ENCODE measurements at places on chromosomes 7 and 10.

DNA sequence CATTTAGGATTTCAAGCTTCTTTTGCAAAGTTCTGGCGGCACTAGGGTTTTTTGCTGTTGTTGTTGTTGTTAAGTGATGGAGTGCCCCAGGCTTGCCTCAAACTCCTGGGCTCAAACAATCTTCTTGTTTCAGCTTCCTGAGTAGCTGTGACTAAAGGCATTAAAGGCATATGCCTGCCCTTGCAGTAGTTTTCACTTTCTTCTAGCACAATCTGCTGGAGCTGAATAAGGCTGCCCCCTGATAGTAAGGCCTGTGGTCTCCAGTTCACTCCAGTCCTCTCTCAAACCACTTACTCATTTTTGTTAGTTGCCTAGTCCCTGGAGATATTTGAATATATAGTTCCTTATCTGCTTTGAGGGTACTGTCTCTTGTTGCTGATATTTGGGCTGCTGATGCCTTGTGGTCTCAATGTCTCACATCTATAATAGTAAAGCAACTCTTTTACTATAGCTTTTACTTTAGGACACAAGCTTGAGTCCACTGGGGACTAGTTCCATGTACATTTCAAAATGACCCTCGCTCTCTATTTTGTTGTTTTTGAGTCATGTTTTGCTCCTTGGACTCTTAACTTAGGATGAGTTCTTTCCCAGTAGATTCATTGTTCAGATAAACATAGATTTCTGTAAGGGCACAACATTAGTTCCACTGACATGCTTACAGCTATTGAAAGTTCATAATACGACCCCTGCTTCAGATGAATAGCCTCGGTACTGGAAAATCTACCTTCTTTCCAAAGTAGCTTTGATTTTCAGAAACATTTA is 25.5 kb downstream of the PHF14 start:
- no peak for DNase-seq

- DNase-seq: peak; percentile 6
These were observed 13.4 kb downstream of the HEPACAM2 start for GRCh38 chr7:93212881-93213280.

GRCh38 chr7:123557016-123557397 is 611 bp downstream of the NDUFA5 start:
- DNase-seq: no peak

- no peak for DNase-seq
These were observed 263.6 kb upstream of the ZMIZ1 start for GRCh38 chr10:78805176-78805575.

GRCh38 chr7:146150153-146150552 is 33.6 kb downstream of the CNTNAP2 start:
- no peak for DNase-seq

GRCh38 chr7:99219185-99219767 is 11.4 kb upstream of the KPNA7 start:
- no peak for DNase-seq

DNA sequence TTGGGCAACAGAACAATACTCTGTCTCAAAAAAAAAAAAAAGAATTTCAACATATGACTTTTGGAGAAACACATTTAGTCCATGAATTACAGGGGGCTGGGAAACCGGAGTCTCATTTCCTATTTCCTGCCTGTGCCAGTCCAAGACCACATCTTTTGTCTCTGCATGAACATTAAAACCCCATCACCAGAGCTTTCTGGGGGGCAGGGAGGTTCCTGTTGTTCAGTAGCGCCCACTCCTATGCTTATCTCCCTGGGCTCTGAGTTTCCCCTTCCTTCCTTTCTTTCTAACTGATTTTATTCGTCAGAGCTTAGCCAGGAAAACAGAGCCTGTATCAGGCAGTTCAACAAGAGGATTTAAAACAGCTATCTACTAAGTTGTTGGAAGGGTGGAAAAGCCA is 119.3 kb downstream of the CALN1 start:
- DNase-seq: no peak

- DNase-seq: no peak
These were observed 36.4 kb upstream of the WAC start for GRCh38 chr10:28496481-28496961.

DNA sequence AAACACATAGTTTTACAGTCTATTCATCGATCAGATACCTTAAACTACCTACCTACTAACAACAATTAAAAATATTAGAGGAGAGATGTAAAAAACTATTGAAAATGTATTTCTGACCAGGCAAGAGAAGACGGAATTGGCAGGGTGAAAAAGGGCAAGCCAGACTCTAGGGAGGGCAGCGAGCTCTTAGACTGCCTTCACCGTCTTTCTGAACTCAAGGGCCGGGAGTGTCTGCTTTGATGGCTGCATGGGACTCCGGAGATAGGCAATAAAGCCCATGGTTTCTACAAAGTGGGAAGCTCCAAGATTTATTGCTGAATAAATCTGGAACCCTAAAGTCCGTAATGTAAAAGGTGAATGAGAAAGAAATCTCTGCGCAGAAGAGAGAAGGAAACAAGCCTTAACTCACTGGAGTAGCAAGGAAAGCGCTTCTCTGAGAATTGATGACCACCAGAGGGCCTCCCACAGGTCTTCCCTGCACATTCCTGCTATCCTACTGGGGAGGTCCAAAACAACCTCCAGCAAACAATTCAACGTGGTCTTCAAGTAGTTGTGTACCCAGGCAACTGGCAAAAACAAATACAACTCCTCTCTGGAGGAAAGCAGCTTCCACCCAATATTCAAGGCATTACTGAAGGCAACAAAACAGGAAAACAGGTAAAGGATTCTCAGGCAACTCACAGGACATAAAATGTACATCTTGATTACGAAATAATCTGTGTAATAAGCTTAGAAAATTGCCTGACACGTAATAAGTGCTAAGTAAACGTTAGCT is 181.3 kb downstream of the SDK1 start:
- DNase-seq: peak; percentile 34

DNA sequence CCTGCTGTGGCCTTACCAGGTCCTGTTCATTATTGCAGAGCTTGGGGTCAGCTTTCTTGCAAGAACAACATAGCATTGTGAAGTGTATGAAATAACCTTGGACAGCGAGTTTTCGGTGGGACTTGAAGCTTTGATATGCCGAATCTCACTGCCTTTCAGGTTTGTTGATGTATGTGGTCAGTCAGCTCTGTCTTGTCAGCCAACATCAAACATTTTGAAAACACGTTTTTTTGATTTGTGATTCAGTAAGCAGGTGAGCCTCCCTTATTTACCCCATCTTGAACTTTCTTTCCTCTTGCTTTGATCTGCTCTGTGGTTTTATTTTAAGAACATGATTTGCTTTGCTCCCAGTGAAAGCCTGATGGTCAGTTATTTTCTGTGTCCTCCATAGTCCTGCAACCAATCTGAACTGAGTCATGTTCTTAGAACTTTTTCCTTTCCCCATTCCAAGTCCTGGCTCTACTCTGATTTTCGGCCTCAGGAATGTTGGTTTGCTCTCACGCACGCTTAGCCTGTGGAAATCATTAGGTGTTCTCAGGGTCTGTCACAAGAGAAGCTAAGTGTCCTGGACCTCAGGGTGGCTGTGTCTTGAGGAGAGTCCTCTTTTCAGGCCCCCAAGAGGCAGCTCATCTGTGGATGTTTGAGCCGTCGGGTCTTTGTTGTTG is 8.7 kb downstream of the WBP1L start:
- DNase-seq: no peak

- DNase-seq: no peak
These were observed 88.5 kb downstream of the VTI1A start for GRCh38 chr10:112535531-112535951.

GRCh38 chr7:142956951-142957623 is 5.1 kb downstream of the KEL start:
- no peak for DNase-seq

GRCh38 chr10:104268405-104268712 is 625 bp upstream of the GSTO2 start:
- no peak for DNase-seq

DNA sequence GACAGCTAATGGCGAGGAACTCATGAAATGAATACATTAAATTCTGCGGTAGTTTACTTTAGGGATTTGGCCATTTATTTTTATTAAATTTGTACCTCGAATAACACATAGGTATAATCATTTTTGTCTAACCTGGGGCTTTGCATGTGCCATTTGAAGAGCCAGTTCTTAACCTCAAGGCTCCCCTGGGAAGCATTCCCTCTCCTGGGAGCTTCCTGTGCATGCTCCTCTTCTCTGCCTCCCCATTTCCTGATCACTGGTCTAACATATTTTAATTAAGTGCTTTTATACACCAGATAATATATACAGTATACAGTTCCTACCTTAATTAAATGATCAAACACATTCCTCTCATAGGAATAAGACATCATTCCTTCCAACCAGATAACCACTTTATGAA is 183.9 kb upstream of the FZD1 start:
- DNase-seq: no peak

DNA sequence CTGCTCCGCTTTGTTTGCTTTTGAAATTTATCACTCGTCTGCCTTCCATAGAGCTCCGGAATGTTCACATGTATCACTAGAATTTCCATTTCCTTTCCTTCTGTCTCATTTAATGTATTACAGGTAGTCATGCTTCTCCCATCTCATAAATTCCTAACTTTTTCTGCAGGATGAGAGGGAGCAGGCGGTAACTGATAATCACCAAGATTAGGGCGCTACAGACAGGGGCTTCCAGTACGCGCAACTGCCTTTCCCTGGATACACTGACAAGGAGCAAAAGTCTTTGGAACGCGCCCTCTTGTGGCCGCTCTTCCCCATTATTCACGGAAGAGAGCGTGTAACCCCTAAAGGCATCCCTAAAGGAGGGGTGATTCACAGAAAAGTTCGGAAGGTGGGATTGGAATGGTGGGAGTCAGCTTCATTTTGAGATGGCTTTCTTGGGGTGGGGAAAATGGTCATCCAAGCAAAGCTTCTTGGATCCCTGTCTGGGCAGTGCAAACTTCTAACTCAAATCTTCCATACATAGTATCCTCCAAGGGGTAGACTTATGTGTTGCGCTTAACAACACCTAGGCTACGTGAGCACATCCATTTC is 6.5 kb downstream of the INHBA start:
- peak; percentile 36 for DNase-seq

DNA sequence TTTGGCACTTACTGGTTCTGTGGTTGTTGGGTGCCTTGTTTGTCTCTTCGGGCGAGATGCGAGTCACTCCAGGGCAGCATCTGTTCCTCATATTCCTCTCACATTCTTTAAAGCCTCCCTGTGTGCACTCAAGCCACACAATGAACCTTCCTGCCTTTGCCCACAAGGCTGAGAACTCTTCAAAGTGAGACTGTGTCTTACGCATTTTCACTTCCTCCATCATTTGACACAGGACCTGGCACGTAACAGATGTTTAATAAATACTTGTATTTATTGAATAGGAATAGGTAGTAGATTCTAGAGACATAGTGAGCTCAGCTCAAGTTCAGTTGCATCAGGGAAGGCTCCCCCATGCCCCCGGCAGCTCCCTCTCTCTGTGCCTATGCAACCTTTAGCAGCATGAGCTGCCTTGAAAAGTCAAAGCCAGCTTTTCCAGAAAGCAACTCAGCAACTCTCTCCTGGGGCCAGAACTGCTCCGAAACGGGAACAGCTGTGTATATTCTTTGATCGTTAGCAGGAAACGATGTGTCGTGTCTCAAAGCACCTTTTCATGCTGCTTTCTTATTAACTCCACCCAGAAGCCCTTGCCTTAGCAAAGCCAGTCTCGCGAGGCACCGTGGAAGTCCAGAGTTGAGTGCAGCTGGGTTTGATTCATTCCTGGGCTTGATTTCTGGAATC is 97.5 kb downstream of the PFKFB3 start:
- no peak for DNase-seq

DNA sequence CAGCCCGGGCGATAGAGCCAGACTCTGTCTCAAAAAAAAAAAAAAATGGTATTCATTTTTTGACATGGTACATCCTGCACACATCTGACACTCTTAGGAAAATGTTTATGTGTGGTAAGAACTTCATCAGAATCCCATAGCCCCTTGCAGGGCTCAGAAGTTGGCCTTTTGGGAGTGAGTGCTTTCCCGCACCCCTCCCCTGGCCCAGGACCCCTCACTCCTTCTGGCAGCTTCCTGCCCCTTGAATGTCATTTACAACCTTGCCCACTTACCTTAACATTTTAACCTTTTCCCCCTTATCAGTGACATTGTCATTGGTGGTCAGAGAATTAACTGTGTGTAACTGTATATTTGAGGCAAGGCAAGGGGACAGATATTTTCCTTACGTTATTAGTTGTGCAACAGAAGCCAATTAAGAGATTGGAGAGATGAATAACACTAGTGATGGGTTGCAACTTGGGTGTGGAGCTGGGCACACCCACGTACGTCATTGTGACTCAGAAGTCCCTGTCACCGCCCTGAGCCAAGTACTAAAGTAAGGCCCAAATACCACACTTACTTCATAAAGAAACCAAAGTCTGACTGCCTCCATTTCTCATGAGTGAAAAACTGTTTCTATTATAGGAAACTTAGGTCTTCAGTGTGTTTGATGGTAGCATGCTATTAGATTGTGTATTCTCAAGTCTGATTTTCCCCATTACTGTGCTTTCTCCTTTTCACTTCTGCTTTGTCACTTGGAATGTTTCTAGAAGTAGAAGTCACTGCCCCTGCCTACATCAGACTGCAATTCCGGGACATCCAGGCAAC is 31.6 kb downstream of the OGDH start:
- DNase-seq: no peak
